ENCODE measurements at places on chromosomes 4 and X. TPM values are rescaled to one million over a fixed set of nuclear protein-coding genes. Genes with fewer than 3 reads are reported as not detected.

Gene WDFY3
- total RNA-seq: 60.9 TPM

Gene MTNR1A
- total RNA-seq: not detected

Gene PHEX
- total RNA-seq: 0.11 TPM

Gene TLL1
- total RNA-seq: 0.67 TPM

Gene TREX2
- 0.19 TPM for total RNA-seq

Gene SSX1
- not detected for total RNA-seq

Gene IRS4
- not detected for total RNA-seq

Gene JCHAIN
- total RNA-seq: 1.5 TPM

Gene NUDT10
- 0.35 TPM for total RNA-seq

Gene CSAG1
- total RNA-seq: not detected

Gene ABCG2
- total RNA-seq: 4.4 TPM

Gene UFSP2
- 38.8 TPM for total RNA-seq

Gene APOO
- total RNA-seq: 76.4 TPM

Gene PPP3CA
- total RNA-seq: 15.2 TPM

Gene GABRG1
- total RNA-seq: not detected

Gene APBB2
- 35.2 TPM for total RNA-seq

Gene PTTG2
- total RNA-seq: 1.1 TPM

Gene SCOC
- 73.0 TPM for total RNA-seq

Gene AMELX
- not detected for total RNA-seq

Gene PPEF2
- total RNA-seq: not detected
